ENCODE measurements at places on chromosomes 12 and 14. TPM values are rescaled to one million over a fixed set of nuclear protein-coding genes. Genes with fewer than 3 reads are reported as not detected.

- no peaks in the 10 kb centered on the region for H3K27me3 ChIP-seq
- no peak overlapping the region for H3K4me3 ChIP-seq
- no peak overlapping the region for H3K27ac ChIP-seq
- H3K4me1 ChIP-seq: peaks cover 6% of the 10 kb centered on the region
- H3K36me3 ChIP-seq: no peaks in the 10 kb centered on the region
Observed at GRCh38 chr14:51784466-51784865, 75.9 kb upstream of the GNG2 start.

The SCN8A gene
- total RNA-seq: 0.24 TPM

DNA sequence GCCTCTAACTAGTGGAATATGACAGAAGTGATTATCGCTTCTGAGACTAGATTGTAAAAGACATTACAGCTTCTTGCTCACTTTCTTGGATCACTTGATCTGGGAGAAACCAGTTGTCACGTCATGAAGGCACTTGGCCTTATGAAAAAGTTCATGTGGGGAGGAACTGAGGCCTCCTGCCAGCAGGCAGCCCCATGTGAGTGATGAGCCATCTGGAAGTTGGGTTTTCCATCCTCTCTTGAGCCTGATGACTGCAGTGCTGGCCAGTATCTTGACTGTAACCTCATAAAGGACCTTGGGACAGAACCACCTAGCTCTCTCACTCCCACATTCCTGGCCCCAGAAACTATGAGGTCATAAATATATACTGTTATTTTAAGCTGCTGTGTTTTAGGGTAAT is 28.0 kb downstream of the TTLL5 start:
- peaks cover 20% of the 10 kb centered on the region for H3K36me3 ChIP-seq
- H3K27me3 ChIP-seq: no peaks in the 10 kb centered on the region
- peak; percentile 75 for DNase-seq
- H3K4me3 ChIP-seq: no peak overlapping the region

DNA sequence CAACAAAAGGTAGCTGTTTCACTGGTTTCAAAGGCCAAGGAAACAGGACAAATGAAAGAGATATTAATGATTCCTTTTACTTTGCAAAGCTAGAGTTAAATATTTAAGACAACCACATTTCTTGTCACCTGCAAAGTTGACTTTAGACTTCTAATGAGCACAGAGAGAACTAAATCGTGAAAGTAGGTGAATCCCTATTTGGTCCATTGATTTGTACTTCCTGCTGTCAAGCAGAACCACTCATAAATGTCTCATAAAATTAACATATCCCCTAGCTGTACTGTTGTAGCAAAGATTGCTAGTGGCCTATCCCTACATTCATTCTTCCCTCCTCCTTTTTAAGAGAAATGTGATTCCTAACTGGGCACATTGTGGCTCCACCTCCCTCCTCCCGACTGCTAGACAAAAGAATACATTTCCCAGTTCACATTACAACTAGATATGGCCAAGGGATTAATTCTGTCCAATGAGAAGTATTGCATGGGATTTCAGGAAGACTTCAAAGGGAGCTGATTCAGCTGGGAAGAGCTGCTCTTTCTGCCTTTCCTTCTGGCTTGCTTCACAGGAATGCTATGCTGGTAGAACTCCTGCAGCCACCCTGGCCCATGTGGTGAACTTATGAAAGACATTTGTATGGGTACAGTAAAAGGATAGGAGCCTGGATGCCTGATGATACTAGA is 227.5 kb upstream of the ABCD2 start:
- H3K4me1 ChIP-seq: no peaks in the 10 kb centered on the region
- no peak overlapping the region for H3K4me3 ChIP-seq
- no peaks in the 10 kb centered on the region for H3K27me3 ChIP-seq
- no peak overlapping the region for H3K27ac ChIP-seq

The PTPRB gene
- 26.1 TPM for total RNA-seq

DNA sequence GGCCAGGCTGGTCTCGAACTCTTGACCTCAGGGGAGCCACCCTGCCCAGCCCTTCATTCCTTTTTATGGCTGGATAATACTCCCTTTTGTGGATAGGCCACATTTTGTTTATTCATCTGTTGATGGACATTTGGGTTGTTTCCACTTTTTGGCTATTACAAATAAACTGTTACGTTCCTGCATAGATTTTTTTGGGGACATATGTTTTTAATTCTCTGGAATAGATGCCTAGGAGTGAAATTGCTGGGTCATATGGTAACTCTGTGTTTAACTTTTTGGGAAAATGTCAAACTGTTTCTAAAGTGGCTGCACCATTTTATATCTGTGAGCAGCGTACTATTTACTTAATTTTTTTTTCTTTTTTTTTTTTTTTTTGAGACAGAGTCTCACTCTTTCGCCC is 9.8 kb downstream of the KMT5A start:
- H3K27ac ChIP-seq: no peak overlapping the region
- no peak overlapping the region for H3K4me3 ChIP-seq
- H3K4me1 ChIP-seq: no peaks in the 10 kb centered on the region
- no peak for DNase-seq
- H3K27me3 ChIP-seq: no peaks in the 10 kb centered on the region

DNA sequence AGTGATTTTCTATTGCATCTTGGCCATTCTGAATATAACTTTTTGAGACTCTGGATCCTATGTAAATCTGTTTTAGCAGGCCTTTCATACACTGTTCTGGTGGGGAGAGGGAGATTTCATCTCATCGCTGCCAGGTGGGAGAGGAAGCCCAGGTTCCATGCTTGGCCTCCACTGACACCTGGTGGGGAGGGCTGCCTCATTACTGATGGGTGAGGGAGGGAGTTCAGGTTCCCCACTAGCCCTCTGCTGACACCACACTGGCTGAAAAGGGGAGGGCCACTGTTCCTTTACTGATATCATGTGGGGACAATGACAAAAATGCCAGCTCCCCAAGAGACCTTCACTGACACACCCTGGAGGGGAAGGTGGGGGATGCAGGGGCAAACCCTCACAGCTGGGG is 2.4 kb upstream of the GALNT8 start:
- no peaks in the 10 kb centered on the region for H3K36me3 ChIP-seq
- no peak overlapping the region for H3K27ac ChIP-seq
- no peak for DNase-seq

DNA sequence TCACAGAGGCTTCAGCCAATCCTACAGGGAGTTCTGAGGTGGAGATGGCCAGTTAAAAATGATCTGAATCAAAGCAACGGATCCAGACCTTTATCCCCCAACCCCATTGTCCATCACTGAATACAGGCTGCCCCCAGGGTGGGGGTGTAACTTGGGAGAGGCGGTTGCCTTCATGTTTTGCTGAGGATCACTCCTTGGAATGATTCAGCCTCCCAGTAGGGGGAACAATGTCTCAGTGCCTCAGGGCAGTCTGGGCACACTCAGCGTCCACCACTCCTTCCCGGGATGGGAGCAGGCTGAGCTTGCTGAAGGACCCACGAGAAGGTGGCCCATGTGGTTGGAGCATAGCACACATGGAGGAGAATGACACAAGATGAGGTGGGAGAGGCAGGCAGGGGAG is 60.2 kb downstream of the RFX4 start:
- no peaks in the 10 kb centered on the region for H3K27me3 ChIP-seq
- H3K27ac ChIP-seq: no peak overlapping the region
- H3K36me3 ChIP-seq: no peaks in the 10 kb centered on the region

GRCh38 chr14:67572608-67573007 is 27.5 kb downstream of the PIGH start:
- H3K27me3 ChIP-seq: no peaks in the 10 kb centered on the region
- H3K36me3 ChIP-seq: no peaks in the 10 kb centered on the region
- no peaks in the 10 kb centered on the region for H3K4me1 ChIP-seq
- no peak overlapping the region for H3K27ac ChIP-seq
- no peak for DNase-seq
- H3K4me3 ChIP-seq: no peak overlapping the region

- H3K4me1 ChIP-seq: no peaks in the 10 kb centered on the region
- no peak for DNase-seq
- H3K36me3 ChIP-seq: no peaks in the 10 kb centered on the region
- H3K27ac ChIP-seq: no peak overlapping the region
- H3K4me3 ChIP-seq: no peak overlapping the region
- no peaks in the 10 kb centered on the region for H3K27me3 ChIP-seq
Observed at GRCh38 chr14:99619835-99620834, 16.1 kb upstream of the CCDC85C start.

DNA sequence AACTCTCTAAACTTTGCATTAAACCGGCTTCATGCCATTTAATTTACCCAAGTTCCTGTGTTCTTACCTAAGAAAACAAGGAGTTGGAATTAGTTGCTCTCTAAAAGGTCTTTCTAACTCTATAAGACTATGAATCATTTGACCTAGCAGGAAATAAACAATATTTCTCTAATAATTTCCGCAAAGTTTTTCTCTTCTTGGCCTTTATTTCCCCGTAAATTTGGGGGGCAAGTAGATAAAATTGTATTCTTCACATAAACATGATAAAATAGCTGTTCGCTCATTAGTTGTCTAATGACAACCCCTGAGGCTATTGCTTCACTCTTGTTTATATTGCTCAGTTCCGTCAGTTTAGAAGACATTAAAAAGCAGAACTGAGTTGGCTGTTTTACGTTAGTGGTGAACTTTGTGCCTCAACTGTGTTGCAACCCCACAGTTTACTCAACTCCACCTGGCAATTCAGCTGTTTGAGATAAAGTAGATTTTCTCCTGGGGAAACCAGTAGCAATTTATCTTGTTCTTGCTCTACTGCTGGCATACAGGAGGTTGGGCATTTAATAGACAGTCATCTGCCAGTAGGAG is 74.7 kb downstream of the BTG1 start:
- no peak for DNase-seq
- no peak overlapping the region for H3K27ac ChIP-seq
- H3K27me3 ChIP-seq: no peaks in the 10 kb centered on the region
- H3K4me1 ChIP-seq: peaks cover 15% of the 10 kb centered on the region
- no peak overlapping the region for H3K4me3 ChIP-seq
- H3K36me3 ChIP-seq: no peaks in the 10 kb centered on the region

The NGB gene
- total RNA-seq: not detected

- H3K27me3 ChIP-seq: no peaks in the 10 kb centered on the region
- no peak for DNase-seq
- no peak overlapping the region for H3K27ac ChIP-seq
- H3K4me1 ChIP-seq: no peaks in the 10 kb centered on the region
- H3K36me3 ChIP-seq: no peaks in the 10 kb centered on the region
Observed at GRCh38 chr12:122825773-122826724, 9.2 kb upstream of the HIP1R start.

- H3K4me3 ChIP-seq: no peak overlapping the region
- no peaks in the 10 kb centered on the region for H3K4me1 ChIP-seq
- H3K36me3 ChIP-seq: no peaks in the 10 kb centered on the region
- H3K27ac ChIP-seq: no peak overlapping the region
- H3K27me3 ChIP-seq: no peaks in the 10 kb centered on the region
- DNase-seq: no peak
Observed at GRCh38 chr12:28443337-28443736, 253.1 kb downstream of the CCDC91 start.

GRCh38 chr12:40248585-40249297 is 23.9 kb downstream of the LRRK2 start:
- no peak overlapping the region for H3K27ac ChIP-seq
- DNase-seq: no peak
- H3K27me3 ChIP-seq: no peaks in the 10 kb centered on the region
- H3K4me1 ChIP-seq: no peaks in the 10 kb centered on the region

DNA sequence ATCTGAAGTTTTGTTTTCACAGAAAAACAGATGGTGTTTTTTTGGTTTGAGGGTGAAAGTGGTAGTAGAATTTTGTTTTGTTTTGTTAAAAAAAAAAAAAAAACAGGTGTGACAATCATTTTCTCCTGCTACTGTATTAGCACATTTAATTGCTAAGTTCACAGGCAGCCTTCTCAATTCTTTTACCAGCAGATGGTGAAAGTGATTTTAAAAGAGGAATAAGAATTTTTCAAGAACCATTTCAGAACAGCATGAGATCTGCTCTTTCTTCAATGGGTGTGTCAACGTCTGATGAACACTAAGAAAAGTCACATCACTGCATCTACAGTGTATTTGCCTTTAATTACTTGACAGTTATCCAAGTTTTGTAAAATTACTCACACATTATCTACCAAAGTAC is 303.7 kb upstream of the USP15 start:
- no peaks in the 10 kb centered on the region for H3K4me1 ChIP-seq
- H3K36me3 ChIP-seq: no peaks in the 10 kb centered on the region
- no peak for DNase-seq

DNA sequence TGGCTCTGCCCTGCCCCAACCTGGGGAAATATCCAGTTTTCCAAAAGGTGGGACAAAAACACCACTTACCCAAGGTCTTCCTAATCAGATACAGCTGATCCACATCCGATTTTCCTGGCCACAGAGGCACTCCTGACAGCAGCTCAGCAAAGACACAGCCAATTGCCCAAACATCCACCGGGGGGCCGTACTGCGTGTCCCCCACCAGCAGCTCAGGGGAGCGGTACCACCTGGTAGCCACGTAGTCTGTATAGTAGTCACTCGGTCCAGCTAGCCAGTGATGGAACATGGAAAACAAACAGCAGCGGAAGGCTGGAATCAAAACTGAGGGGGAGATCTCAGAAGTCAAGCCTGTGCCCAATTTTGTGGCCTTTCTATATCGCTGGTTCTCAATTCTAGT is 28.8 kb downstream of the DMAC2L start:
- H3K36me3 ChIP-seq: no peaks in the 10 kb centered on the region
- DNase-seq: no peak
- no peak overlapping the region for H3K27ac ChIP-seq

- H3K27ac ChIP-seq: no peak overlapping the region
- H3K4me3 ChIP-seq: no peak overlapping the region
- peaks cover 6% of the 10 kb centered on the region for H3K4me1 ChIP-seq
- no peaks in the 10 kb centered on the region for H3K27me3 ChIP-seq
- H3K36me3 ChIP-seq: no peaks in the 10 kb centered on the region
Observed at GRCh38 chr12:100371146-100371545, 14.3 kb downstream of the SLC17A8 start.

The PMCH gene
- not detected for total RNA-seq

DNA sequence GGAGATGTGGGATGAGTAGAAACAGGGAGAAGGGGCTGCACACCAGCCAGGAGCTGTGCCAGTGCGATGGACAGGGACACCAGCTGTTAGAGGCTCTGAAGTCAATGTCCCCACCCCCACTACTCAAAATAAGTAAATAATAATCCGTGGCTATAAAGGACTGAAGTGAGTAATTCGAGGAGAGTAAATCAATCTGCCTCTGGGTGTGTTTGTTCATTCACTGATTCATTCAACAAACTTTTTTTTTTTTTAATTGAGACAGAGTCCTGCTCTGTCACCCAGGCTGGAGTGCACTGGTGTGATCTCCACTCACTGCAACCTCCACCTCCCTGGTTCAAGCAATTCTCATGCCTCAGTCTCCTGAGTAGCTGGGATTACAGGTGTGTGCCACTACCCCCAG is 363.6 kb downstream of the TMEM132D start:
- H3K4me3 ChIP-seq: no peak overlapping the region
- no peaks in the 10 kb centered on the region for H3K36me3 ChIP-seq
- no peaks in the 10 kb centered on the region for H3K27me3 ChIP-seq
- no peaks in the 10 kb centered on the region for H3K4me1 ChIP-seq

Measured in right atrium auricular region (tissue), 2 donors.